KG1 (cell line): ENCODE measurements at places on chromosomes 4 and X.

GRCh38 chr4:155946486-155946885 is 7.2 kb downstream of the CTSO start:
- no peak for DNase-seq

DNA sequence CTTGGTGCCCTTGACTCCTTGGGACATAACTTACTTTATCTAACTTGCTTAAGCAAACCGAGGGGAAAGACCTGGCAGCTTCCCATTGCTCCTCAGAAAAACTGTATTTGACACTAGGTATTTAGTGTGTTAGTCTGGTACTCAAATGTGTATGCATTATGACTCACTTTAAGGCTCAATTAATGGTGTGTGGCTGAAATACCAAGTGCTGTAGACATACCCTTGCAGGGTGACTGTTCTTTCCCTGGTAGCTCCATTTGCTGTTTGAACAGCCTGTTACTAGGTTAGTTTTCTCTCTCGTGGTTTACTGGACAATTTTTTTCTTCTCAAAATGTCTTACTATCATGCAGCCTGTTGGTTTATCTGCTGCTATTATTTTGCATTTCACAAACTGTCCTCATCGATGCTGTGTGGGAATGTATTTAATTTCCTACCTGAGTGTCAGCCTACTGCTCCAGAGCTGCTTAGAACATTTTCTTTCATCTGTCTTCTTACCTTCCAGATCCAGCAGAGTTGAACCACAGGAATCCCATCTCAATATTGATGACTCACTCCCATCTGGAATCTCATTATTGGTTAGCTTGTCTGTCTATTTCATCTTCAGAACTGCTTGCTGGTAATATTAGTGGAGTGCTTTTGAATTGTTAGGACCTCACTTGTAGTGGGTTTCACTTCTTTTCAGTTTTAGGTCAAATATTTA is 158.0 kb upstream of the FAT1 start:
- no peak for DNase-seq

- DNase-seq, result no peak
These were observed 183.1 kb upstream of the ARX start for GRCh38 chrX:25198891-25199290.

DNA sequence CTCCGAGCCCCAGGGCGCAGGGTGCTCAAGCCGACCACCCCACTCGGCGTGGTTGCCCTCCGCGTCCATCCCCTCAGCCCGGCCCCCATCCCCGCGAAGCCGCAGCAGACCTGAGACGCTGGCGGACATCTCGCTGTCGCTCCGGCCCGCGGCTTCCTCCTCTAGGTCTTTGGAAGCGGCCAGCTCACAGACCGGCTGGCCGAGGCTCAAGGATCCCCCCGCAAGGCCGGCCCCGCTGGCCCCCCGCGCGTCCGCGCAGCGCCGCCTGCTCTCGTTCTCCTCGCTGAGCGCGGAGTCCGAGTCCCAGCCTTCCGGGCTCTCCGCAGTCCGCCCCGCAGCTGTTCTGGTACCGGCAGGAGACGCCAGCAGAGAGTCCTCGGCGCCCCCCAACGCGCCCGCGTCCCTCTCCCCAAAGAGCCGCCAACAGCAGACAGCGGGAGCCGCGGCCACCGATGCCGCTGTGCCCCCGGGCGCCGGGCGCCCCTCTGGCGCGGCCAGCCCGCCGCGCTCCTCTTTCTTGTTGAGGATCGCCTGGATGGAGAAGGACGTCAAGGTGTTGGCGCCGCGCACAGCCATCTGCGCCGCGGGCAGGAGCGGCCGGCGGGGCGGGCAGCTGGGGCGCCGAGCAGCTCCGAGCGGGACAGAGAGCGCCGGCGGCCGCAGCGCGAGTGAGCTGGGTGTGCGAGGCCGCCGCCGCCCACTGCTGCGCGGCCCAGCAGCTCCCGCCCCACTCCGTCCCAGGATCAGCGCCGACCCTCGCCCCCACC is at the start of gene NKX3-2:
Gene NKX3-2 (minus strand): TSS at position 670 of the 767 bp plus-strand sequence. CDS start 94 bp downstream, at position 576.
- no peak for DNase-seq
